Chondrocyte (in vitro differentiated cells): ENCODE measurements at places on chromosomes 11 and 22. TPM values are rescaled to one million over a fixed set of nuclear protein-coding genes. Genes with fewer than 3 reads are reported as not detected.

DNA sequence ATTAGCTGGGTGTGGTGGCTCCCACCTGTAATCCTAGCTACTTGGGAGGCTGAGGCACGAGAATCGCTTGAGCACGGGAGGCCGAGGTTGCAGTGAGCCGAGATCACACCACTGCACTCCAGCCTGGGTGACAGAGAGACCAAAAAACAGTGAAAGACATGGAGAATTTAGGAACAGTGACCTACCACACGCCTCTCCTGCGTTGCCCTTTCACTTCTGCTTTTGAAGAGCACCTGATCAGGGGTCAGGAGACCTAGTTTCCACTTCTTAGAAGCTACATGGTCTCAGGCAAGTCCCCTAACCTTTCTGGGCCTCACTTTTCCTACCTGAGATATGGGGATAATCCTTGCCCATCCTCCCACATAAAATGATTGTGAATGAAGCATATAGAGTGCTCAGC, 12.2 kb downstream of the SLC35C1 start:
- DNase-seq: no peak

DNA sequence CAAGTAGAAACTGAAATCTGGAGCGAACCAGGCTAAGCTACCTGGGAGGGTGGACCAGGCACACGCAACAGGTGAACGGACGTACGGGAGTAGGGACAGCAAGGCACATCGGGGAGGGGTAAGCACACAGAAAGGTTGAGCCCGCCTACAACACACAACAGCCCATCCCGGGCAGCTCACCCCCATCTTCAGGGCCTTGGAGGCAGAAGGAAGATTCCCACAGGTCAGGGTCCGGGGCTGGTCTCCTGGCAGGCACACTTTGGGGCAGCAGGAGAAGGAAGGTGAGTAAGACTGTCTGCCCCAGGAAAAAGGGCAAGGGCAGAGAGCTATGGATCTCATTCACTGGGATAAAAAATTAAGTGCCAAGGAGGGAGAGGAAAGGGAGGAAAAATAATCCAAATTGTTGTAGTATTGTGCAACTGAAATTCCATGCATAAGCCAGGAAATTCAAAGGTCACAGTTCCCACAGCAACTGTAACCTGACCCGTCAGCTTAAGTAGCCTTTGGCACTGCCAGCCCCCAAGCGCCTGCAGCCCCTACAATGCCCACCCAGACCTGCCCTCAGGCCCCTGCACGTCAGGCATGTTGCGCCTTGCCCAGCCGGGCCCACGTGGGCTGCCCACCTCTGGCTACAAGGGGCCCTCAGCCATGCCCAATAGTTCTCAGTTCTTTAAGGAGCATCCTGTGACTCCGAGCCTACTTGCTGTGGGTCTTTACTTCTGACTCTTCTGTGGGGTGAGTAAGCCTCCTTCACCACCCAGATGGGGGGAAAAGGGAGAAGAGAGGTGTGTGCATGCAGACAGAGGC, 51.8 kb downstream of the MICAL3 start:
- no peak for DNase-seq

DNA sequence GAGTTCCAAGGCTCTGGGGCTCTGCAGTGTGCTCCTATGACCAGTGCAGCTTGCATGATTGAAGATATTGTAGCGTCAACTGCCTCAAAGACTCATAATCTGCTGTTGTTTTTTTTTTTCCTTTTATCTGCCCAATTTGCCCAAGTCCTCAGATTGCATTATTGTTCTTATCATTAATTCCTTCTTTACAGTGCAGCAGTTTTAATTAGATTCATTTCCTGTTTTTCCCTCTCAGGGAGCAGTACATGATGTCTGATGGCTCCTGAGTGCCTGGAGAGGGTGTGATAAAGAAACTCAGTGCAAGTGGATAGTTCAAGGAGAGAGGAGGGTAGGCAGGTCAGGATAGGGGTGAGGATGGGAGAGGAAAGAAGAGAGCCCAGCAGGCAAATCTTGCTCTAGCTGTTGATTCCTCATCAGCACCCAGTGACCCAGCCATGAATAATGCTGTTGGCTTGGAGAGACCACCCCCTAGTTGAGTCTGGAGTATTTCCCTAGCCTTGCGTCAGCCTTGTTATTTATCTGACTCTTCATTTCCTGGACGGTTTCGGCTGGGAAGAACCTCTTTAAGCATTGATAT, 219.6 kb upstream of the SESN3 start:
- no peak for DNase-seq

Gene PARVA
- 147 to 170 TPM (median 158 TPM) in 3 replicates for total RNA-seq

GRCh38 chr11:36062796-36063365, 119.0 kb downstream of the LDLRAD3 start:
- DNase-seq: no peak

Gene FXYD2
- not detected in 3 replicates for total RNA-seq

- no peak for DNase-seq
These were observed 123.5 kb downstream of the SNX19 start for GRCh38 chr11:130792772-130793171.

Gene DUSP8
- 6.9 to 12.6 TPM (median 12.1 TPM) in 3 replicates for total RNA-seq

Gene TCN2
- total RNA-seq: 10.4 to 14.9 TPM (median 11.5 TPM) in 3 replicates

GRCh38 chr11:10490398-10491241, 35.6 kb downstream of the AMPD3 start:
- DNase-seq: no peak

GRCh38 chr11:75728992-75729391, 11.4 kb downstream of the MOGAT2 start:
- no peak for DNase-seq

DNA sequence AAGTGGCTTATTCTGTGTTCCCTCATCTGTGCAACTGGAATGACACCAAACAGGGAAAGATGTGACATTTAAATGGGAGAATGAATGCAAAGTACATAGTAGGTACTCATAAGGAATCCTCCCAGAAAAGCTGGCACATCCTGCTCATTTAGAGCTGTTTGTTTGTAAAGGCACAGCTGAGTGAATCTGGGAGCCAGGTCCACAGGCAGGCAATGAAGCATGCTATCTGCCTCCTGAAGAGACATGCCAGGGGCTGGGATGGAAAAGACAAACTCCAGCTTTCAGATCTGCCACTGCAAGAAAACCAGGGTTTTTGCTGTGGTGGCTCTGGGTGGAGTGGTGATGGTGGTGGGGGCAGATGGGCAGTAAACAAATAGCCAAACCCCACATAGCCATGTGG, 150.1 kb downstream of the TENM4 start:
- DNase-seq: no peak

DNA sequence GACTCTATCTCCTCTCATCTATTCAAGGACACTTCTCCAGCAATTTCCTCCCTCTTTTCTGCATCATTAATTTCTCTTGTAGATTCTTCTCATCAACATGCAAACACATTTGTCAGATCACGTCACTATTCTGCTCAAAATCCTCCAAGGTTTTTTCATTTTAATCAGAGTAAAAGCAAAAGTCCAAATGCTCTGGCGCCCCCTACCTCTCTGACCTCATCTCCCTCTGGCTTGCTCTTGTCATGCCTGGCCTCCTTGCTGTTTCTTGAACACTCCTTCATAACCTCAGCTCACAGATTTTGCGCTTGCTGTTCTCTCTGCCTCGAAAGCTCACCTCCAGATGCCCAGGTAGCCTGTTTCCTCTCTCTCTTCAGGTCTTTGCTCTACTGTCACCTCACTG, 22.4 kb downstream of the RTCB start:
- DNase-seq: no peak

Gene C22orf15
- not detected in 3 replicates for total RNA-seq

Gene AKIP1
- total RNA-seq: 24.0 to 30.1 TPM (median 29.3 TPM) in 3 replicates

Gene HEPN1
- not detected in 3 replicates for total RNA-seq

DNA sequence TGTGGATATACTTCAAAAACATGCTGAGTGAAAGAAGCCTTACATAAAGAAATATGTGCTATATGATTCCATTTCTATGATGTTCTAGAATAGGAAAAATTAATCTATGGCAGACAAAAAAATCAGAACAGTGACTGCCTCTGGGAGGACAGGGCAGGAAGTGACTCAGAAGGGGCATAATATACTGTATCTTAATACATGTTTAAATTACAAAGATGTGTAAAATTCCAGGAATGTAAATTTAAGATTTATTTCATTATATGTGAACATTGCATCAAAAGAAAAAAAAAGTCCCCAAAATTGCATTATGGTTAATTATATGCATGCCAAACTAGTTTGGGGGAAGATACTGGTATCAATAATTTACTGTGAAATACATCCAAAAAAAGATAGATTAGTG, 32.2 kb downstream of the SBF2 start:
- no peak for DNase-seq

- no peak for DNase-seq
These were observed 39.7 kb upstream of the SLC6A5 start for GRCh38 chr11:20559523-20560300.

GRCh38 chr22:42341779-42342178, 71.3 kb upstream of the TCF20 start:
- no peak for DNase-seq

- DNase-seq: no peak
These were observed 19.4 kb downstream of the HTR3A start for GRCh38 chr11:113994077-113994954.

DNA sequence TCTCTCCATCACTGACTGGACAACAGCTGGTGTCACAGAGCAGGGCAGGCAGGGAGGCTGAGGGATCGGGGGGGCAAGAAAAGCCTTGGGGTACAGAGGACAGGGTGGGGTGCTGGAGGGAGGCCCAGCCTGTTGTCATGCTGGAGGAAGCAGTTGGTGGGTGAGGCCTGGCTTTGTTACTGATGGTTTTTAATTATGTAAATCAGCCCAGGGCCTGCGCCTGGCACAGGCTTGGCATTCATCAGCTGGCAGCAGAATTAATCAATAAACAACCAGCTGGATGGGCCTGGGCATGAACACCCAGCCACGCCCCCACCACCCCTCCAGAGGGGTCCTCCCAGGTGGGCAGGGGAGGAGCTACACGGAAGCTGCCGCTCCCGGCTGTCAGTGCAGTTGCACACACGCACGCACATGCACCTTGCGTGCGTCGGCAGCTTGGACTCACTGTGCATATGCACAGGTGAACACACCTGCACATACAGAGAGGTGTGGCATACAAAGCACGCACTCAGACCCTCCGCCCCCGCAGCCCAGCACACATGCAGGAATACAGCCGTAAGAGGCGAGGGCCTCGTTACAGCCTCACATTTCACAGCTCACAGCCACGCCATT, 21.3 kb upstream of the ELFN2 start:
- DNase-seq: no peak

Gene CDC45
- 2.2 to 13.3 TPM (median 2.9 TPM) in 3 replicates for total RNA-seq

Gene OR52A1
- not detected in 3 replicates for total RNA-seq

Gene OR8D1
- not detected in 3 replicates for total RNA-seq

- no peak for DNase-seq
These were observed 50.1 kb downstream of the RELT start for GRCh38 chr11:73426219-73426850.

DNA sequence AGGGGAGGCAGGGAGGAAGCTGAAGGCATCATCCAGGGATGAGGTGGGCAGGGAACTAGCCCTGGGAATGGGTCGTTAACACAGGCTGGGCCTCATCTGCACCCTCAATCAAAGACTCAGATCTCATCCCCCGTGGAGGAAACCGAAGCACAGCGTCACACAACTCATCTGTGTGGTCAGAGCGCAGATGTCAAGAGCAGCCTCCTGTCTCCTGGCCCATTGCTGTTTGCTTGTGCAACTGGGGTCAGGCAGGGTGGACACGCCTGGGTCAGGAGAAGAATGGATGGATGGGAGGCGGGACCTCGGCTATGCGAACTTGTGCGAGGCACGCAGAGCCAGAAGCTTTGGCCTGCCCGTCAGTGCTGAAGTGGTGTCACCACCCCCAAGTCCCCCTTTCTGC, 218.1 kb downstream of the CEP164 start:
- DNase-seq: peak; percentile 63

DNA sequence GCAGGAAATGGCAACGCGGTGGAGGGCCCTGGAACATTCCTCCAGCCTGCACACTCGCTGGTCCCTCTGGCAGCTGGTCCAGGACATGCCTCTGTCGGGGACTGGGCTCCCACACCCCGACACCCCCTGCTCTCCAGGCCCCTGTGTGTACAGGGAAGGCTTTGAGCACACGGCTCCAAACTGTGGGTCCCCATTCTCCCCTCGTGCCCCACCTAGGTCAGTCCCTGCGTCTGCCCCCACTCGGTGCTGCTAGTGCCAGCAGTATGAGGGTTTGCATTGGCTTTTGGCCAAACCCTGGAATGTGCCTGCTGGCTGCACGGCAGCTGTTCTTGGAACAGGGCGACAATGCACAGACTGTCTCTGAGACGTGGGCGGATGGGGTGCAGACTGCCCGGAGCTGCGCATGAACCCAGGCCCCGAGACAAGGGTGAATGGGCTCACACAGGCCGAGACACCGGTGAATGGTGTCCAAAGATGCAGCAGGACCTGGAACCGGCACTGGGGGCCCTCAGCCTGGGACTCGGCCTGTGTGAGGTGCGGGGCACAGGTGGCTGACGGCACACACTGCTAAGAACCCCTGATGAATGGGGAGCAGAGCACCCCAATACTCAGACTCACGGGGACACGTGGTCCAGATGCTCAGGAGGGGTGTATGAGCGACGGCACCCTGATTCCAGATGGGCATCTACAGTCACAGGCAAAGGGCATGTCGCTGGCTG, 7.5 kb upstream of the SYT8 start:
- peak; percentile 98 for DNase-seq

Gene SPI1
- total RNA-seq: not detected in 3 replicates

GRCh38 chr22:44933666-44934453, 75.9 kb downstream of the PHF21B start:
- peak; percentile 85 for DNase-seq

Gene NNMT
- 354 to 375 TPM (median 370 TPM) in 3 replicates for total RNA-seq

DNA sequence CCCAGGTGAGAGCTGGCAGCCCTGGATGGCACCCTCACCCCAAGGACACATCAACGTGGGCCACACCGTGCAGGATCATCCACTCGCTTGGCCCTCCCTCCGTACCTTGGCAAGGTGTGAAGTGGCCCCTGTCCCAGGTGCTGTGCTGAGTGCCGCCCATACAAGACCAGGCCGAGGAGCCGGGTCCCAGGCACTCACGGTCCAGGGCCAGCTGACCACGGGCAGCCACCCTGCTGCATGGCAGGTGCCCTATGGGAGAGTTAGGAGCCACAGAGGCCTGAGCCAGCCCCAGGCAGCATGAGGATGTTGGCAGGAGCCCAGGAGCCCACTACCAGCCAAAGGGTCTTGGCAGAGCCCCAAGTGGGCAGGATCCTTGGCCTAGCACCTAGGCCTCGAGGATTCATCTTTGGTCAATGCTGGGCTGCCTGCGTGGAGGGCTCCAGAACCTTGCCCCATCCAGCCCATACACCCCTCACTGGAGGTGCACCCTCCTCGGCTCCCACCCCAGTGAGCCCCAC, 19.6 kb downstream of the RTN4R start:
- DNase-seq: no peak

Gene PIWIL4
- total RNA-seq: 2.4 to 2.6 TPM (median 2.5 TPM) in 3 replicates

- no peak for DNase-seq
These were observed 203.6 kb upstream of the UBASH3B start for GRCh38 chr11:122451911-122452310.

GRCh38 chr11:36073411-36074203, 129.7 kb downstream of the LDLRAD3 start:
- no peak for DNase-seq
